NCI-H1092 treated with DMSO at 0.1 percent for 48 hours (cell line): ENCODE measurements at places on chromosomes 1 and 21.

GRCh38 chr1:198467342-198467741, 73.1 kb downstream of the ATP6V1G3 start:
- DNase-seq: no peak

DNA sequence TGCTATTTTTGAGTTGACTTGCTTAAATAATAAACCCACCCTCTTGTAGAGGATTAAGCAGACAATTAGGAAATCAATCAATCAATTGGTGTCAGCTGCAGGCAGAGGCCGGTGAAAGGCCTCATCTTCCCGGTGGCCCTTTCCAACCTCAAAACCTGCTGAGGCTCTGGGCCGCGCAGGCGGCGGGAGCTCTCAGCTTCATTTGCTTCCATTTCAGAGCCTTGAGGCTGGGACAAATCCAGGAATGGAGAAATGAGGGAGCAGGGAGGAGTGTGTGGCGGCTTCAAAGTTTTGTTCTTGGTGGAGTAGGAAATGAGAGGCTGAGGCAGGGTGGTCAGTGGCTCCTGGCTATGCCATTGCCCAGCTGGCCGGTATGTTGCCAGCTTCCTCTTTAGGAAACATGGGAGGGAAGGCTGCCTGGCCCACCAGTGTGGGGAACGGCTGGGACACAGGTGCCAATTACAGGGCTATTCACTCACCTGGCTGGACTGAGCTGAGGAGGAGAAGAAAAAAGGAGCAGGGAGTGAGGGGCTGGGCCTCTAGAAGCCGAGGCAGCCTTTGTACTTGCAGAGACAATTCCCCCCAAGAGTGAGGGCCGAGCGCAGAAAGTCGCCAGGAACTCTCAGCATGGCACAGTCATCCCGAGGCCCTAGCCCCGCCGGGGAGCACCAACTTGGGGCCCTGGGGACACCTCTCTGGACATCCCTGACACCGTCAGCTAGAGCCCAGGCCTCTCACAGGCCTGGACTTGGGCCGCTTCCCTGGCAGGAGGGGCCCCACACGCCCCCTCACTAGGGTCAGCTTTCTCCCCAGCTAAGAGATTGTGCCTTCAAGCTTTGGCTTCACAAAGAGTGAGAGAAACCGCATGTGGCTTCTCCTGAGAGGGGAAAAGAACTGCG, 4.4 kb downstream of the POU3F1 start:
- DNase-seq: no peak

GRCh38 chr1:84774669-84775534, 84.6 kb upstream of the SSX2IP start:
- peak; percentile 3 for DNase-seq

- DNase-seq: no peak
Observed at GRCh38 chr1:248792342-248792741, 33.4 kb downstream of the SH3BP5L start.

- DNase-seq: no peak
Observed at GRCh38 chr1:58780411-58780810, 3.4 kb downstream of the JUN start.
